ENCODE measurements at places on chromosomes 4 and X. TPM values are rescaled to one million over a fixed set of nuclear protein-coding genes. Genes with fewer than 3 reads are reported as not detected.

- no peaks in the 10 kb centered on the region for H3K27me3 ChIP-seq
- H3K36me3 ChIP-seq = no peaks in the 10 kb centered on the region
- DNase-seq = no peak
- peaks cover 83% of the 10 kb centered on the region for H3K4me1 ChIP-seq
These were observed 70.2 kb upstream of the BCOR start for GRCh38 chrX:40167850-40168479.

The SPANXB1 gene
- not detected for total RNA-seq

GRCh38 chrX:9312922-9313867 lies 151.7 kb upstream of the TBL1X start:
- no peaks in the 10 kb centered on the region for H3K4me1 ChIP-seq
- H3K36me3 ChIP-seq = no peaks in the 10 kb centered on the region
- H3K4me3 ChIP-seq = no peak overlapping the region

The TBX22 gene
- total RNA-seq = not detected

DNA sequence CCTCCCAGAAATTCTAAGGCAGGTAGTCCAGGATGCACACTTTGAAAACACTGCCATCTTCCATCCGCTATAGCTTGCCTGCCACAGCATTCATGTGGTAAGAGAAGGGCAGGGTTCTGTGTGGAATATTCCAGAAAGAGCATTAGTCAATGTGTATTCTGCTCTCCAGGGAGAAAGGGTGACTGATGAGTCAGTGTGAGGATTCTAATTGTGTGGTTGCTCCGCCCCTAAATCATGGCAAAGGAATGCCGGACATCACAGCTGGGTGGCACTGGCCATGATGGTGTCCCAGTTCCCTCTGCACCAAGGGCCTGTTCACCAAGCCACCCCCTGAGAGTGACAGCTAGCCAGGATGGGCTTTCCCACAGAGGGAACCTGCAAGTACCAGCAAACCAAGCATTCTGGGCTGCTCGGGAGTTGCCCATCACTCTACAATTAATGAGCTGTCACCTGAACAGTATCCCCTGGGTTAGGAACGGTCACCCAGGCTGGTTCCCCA lies 9.5 kb downstream of the IDS start:
- DNase-seq = peak; percentile 44
- H3K36me3 ChIP-seq = peaks cover 2% of the 10 kb centered on the region
- H3K27ac ChIP-seq = no peak overlapping the region
- no peaks in the 10 kb centered on the region for H3K27me3 ChIP-seq
- H3K4me1 ChIP-seq = peaks cover 48% of the 10 kb centered on the region
- H3K4me3 ChIP-seq = no peak overlapping the region

The ARHGAP36 gene
- total RNA-seq = not detected

Measured in HepG2 (cell line).